NCI-H524 (cell line): ENCODE measurements at places on chromosomes 6 and 20.
A peak's percentile ranks its signal among the peaks of the same experiment; 100 is the strongest.

- peak; percentile 75 for DNase-seq
These were observed 55.1 kb downstream of the STAU1 start for GRCh38 chr20:49132995-49133478.

- DNase-seq, result no peak
These were observed 235 bp downstream of the MAP7 start for GRCh38 chr6:136550045-136550329.

DNA sequence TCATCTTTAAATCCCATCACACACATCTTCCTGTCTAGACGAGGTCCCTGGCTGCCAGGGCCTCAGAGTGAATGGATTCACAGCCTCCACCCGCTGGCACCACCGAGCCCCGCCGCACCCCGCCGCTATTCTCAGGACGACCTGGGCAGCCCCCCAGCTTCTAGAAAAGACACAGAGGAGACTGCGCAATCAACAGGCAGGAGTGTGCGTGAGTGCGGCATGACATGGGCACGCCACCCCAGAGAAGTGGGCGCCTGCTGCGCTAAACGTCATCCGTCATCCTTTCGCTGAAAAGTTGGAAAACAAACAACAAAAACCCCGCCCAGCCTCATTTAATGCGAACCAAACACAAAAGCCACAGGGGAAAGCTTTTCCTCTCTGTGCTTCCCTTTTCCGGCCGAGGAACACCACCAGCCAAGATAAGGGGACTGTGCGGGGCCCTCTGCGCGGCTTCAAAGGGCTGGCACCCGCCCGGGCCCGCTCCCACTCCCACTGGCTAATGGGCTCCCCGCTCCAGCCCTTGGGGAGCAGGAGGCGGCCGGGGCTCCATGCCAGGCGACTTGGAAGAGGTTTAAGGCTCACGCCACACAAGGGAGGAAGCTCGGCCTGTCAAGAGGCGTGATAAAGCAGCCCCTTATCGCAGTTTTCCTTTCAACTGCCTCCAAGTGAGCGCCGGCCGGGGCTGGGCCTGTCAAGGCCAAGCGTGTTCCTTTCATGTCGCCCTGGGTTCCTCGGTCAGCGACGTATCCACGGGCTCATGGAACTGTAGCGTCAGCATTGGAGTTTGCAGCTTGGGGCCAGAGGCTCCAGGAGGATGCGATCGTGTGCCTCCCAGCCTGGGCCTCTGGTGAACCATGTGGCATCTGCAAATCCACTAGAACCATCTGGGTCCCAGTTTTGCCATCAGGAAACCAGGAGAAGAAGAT lies 50.1 kb downstream of the NFATC2 start:
- no peak for DNase-seq

DNA sequence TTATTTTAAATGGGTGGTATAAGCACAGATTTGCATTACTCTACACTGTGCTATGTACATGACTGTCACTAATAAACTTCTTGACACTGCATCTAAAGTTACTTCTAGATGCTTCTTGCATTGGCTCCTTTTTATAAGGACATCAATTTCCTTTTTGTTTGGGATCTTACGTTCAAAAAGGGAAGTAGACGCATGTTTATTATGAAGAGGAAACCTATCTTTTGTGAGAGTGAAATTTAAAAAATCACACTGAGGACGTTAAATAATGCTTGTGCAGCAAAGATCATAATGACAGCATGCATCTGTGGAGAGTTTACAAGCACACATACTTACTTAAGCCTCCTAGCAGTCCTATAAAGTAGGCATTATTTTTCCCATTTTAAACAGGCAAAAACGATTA lies 479.5 kb downstream of the CD83 start:
- no peak for DNase-seq

- DNase-seq, result no peak
These were observed 9.8 kb downstream of the C6orf52 start for GRCh38 chr6:10684618-10685017.

DNA sequence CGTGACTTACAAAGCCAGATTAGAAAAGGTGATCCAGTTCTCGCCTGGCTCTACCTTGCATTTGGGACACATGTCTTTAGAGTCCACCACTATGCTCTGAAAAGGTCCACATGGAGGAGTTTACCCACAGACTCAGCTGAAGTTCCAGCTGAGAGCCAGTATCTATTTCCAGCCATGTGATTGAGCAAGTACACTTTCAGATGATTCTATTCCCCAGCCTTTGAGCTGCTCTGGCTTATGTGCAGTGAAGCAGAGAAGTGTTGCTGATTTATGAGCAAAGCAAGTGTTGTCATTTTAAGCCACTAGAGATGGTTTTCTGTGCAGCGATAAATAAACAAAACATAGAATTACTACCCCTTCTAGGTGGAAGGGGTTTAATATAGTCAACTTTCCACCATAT lies 520.8 kb upstream of the RNF217 start:
- DNase-seq, result peak; percentile 2

DNA sequence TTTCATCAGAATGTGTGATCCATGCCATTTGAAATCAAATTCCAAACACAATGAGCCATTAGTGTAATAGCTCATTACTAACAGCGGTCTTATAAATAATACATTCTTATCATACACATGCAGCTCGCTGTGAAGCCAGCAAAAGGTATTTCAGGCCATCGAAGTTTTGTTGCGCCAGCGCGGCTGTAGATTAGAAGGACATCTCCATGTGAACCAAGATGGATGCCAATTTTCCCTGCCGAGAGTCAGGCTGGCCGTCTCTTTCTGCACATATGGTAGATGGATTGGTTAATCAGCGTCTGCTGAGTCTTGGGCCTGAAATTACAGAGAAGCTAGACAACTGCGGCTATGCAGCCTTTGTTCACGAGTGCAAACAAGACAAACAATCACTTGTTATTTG lies 44.1 kb downstream of the CFAP61 start:
- peak; percentile 21 for DNase-seq

DNA sequence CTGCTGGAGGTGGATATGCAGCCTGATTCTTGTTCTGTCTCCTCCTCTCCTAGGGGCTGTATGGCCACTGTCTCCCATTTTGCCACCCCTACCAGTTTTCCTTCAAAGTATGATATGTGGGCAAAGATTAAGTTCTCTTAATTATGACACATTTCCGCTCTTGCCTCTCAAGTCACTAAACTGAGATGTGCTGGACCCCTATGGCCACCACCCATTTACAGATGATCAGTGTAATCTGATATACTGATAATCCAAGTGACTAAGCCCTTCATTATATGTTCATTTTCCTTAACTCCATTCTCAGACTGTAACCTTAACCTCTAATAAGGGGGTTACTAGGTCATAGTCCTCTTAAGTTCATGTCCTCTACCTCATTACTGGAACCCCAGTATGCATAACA lies 711 bp upstream of the C20orf141 start:
- no peak for DNase-seq

DNA sequence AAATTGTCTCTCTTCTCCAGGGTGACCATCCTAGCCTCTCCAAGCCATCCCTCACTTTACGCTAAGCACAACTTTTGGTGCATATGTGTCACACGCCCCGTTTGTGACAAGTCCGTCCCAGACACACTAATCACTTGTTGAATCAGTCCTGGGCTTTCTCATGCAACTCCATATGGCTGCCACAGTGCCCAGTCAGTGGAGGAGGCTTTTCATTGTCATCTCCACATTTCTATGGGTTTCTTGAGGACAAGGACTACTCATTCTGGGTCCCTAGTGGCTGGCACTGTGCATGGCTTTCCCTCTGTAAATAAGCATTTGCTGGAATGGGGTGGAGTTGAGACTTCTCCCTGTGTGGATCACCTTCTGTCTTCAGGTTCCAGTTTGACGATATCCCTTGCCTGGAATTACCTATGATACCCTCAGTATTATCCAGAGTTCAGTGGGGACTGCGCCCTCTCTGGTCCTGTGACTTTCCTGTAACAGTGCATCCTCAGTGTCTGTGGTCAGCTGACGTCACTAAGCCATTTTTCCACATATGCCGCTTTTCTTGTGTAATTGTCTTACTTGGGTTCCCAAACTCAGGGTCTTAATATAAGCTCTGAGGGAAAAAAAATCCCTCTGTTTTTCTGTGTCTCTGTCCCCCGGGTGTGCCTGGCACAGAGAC lies 59.8 kb upstream of the MYL9 start:
- no peak for DNase-seq

GRCh38 chr6:12717356-12717755 lies 789 bp downstream of the PHACTR1 start:
- DNase-seq, result no peak

GRCh38 chr6:15166121-15166520 lies 79.7 kb upstream of the JARID2 start:
- peak; percentile 4 for DNase-seq

- no peak for DNase-seq
These were observed 5.7 kb downstream of the COMMD7 start for GRCh38 chr20:32737371-32738223.

- no peak for DNase-seq
These were observed 58.1 kb upstream of the SNAP91 start for GRCh38 chr6:83767033-83767432.

DNA sequence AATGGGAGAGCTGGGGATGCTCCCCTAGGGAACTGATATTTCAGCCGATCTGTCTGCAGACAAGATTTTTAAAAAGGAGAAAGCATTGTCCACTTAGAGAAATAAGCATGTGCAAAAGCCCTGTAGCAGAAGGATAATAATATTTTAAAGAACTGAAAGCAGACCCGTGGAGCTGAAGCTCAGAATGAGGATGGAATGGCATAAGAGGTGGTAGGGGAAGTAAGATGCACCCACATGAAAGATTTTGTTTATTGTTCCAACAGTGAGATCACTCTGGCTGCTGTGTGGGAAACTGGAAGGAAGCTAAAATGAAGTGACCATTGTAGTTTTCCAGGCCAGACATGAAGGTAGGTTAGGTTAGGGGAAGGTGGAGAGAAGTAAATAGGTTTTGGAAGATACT lies 266.4 kb upstream of the PRDM1 start:
- DNase-seq, result no peak

DNA sequence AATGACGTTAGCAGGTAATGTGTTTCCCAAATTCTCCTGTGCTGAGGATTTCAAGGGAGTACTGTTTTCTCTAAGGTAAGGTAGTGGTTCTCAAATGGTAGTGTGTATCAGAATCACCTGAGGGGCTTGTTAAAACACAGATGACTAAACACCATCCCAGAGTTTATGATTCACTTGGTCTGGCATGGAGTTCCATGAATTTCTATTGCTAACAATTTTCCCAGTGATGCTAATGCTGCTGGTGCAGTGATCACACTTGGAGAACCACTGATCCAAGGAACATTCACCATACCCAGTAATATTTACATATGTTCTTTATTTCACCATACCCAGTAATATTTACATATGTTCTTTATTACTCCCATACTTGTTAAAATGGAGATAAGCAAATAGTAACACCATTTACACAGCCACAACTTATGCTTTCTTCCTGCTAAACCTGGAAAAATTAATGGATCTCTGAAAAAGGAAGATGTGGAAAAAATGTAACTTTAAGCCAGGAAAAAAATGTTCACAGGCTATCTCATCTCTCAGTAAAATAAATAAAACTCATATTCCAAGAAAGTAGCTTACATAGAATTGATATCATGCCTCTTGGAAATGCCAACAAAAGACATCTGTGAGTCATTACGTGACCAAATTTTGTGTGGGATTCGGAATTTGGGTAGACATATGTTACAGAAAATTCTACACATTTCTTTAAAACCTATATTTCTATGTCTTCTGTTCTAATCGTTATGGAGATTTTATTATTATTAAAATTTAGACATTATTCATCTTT lies 129.5 kb downstream of the MMUT start:
- DNase-seq, result no peak

GRCh38 chr6:6788394-6789032 lies 200.0 kb downstream of the LY86 start:
- DNase-seq, result peak; percentile 66

DNA sequence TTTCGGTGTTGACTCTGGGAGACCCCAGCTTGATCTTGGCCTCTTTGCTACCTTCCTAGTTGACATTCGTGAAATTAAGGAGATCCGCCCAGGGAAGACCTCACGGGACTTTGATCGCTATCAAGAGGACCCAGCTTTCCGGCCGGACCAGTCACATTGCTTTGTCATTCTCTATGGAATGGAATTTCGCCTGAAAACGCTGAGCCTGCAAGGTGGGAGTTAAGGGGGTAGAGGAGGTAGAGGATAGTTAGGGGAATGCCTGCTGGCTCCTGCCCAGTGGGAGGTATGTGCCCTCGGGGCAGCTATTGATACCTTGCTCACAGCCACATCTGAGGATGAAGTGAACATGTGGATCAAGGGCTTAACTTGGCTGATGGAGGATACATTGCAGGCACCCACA lies 22.2 kb downstream of the PLCG1 start:
- DNase-seq, result no peak

DNA sequence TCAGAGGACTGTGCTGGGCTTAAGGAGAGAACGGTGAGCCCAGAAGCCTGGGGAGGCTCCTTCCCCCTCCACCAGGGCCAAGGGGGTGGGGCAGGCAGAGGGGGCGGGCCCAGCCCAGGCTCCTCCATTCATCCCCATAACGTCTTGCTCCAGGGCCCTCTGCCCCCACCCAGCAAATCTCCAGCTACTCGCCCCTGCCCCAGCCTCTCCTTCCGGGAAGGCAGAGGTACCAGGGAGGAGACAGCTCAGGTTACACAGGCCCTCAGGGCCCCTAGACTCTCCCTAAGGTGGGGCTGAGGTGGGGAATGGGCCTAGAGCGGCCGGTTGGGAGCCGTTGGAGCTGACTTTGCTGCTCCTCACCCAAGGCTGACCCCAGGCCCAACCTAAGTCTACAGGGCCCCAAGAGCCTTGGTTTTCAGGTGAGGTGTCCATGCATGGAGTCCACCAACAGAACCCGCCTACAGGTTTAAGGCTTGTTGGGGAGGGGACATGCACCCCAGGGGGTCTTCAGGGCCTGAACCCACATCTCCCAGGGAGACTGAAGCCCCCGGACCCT lies 1.2 kb downstream of the LAMA5 start:
- DNase-seq, result no peak

- DNase-seq, result no peak
These were observed 473.8 kb upstream of the HSF2 start for GRCh38 chr6:121925534-121926255.
